ENCODE measurements at places on chromosomes 11 and 22.

DNA sequence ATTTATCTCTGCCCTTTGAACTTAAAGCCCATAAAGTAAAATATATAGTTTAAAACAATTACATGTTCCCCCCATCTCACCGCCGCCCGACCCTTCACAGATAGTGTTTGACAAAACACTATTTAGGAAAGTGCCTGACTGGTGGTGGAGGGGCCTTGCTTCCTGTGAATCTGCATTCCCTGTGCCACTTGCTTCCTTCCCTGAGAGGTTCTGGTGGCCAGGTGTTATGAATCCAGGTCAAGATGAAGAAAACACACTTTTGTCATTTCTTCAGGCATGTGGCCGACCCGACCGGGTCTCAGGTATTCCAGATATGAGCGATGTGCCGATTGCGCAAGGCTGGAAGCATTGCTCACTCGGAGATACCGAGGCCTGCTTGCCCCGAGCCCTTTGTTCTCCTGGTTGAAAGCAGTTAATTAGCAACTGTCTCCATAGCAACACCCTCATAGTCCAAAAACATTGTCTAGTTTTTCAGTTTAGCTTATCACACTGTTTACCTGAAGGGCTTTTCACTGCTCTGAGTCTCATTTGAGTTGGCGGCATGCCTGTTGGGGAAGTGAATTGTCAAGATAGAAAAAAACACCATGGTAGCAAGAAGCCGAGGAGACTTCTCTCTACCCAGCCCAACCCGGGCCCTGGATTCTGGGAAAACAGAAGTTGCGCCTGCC lies 128.3 kb downstream of the TEAD1 start:
- DNase-seq = peak; percentile 99

- no peak for DNase-seq
Observed at GRCh38 chr11:32184723-32185376, 94.0 kb downstream of the RCN1 start.

DNA sequence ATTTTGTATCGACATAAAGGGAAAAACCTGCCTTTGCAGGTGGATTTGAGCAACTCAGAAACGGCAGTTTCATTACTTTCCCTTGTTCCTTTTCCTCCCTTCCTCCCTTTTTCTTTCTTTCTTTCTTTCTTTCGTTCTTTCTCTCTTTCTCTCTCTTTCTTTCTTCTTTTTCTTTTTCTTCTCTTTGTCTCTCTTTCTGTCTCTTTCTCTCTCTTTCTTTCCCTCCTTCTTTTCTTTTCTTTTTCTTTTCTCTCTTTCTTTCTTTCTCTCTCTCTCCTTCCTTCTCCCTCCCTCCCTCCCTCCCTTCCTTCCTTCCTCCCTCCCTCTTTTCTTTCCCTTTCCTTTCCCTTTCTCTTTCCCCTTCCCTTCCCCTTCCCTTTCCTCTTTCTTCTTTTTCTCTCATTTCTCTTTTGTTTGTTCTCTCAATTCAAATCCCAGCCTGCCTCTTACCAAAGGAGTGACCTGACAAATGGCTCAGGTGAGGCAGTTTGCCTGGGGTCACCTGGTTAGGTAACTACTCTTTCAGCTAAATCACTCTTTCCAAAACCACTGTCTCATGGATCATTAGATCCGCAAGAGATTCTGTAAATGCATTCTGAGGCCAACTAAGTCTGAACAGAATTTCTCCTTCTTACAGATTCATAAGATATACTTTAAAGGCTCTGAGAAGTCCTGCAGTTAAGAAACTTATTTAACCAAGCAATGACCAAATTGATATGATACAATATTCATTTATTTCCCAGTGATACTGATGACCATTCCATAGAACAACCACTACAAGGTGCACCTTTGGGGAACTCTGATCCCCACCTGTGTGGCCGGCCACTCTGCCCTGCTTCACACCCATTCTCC lies 75.3 kb downstream of the MYO18B start:
- DNase-seq = no peak

DNA sequence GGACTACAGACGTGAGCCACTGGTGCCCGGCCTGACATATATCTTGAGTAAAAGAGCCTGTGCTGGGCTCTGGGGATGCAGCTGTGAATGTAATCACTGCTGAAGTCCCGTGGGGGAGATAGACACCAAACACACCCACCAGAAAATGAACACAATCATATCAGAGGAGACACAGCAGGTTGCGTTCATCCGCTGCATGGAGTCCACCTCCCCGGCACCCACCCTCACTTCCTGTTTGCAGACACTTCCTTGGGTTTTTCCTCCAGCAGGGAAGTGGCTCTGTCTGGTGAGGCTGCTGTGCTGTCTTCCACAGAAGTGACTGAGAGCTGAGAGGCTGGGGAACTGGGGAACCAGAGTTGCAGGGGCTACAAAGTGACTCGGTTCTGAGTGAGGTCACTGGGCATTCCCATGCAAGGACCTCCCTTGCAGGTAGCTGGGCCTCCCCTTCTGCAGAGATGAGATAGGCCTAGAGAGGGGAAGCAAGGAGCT lies 7.2 kb downstream of the MICALL1 start:
- DNase-seq = no peak

GRCh38 chr11:124863137-124863825 lies 2.0 kb upstream of the ROBO3 start:
- DNase-seq = peak; percentile 28

- peak; percentile 14 for DNase-seq
Observed at GRCh38 chr11:126039485-126040271, 23.0 kb downstream of the CDON start.

GRCh38 chr11:57345555-57346211 lies 7.5 kb downstream of the P2RX3 start:
- DNase-seq = peak; percentile 80

DNA sequence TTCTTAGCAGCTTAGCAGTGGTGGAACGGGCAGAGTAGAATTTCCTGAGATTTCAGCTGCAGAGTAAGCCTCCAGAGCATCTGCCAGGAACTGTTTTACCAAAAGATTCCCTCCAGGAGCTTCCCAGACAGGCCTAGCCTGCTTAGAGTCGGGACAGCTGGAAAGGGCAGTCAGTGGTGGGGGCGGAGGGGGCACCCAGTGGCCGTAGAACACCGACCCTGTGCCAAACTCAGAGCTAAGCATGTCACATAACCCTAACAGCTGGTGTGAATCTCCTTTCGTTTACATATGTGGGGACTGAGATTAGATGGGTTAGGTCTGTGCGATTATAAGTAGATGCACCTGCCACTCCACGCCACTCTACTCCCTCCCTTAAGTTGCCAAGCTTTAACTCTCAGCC lies 80.0 kb upstream of the CRTAM start:
- DNase-seq = no peak

- DNase-seq = no peak
Observed at GRCh38 chr11:46655631-46656030, 38.3 kb downstream of the ATG13 start.

DNA sequence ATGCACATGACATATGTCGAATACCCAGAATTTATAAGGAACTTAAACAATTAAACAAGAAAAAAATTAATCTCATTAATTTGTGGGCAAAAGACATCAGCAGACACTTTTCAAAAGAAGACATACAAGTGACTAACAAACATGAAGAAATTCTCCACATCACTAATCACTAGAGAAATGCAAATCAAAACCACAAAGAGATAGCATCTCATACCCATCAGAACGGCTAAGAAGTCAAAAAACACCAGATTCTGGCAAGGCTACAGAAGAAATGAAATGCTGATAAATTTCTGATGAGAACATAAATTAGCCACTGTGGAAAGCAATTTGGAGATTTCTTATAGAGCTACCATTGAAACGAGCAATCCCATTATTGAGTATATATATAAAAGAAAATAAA lies 210.6 kb upstream of the LUZP2 start:
- no peak for DNase-seq

- no peak for DNase-seq
Observed at GRCh38 chr11:30023074-30023473, 6.2 kb upstream of the KCNA4 start.

GRCh38 chr11:64458997-64459396 lies 100.0 kb downstream of the RPS6KA4 start:
- no peak for DNase-seq

- no peak for DNase-seq
Observed at GRCh38 chr11:114130629-114131277, 71.2 kb downstream of the ZBTB16 start.

GRCh38 chr11:33542921-33543320 lies 157.7 kb downstream of the C11orf91 start:
- peak; percentile 68 for DNase-seq

GRCh38 chr11:65429724-65430405 lies 7.3 kb downstream of the NEAT1 start:
- peak; percentile 73 for DNase-seq

DNA sequence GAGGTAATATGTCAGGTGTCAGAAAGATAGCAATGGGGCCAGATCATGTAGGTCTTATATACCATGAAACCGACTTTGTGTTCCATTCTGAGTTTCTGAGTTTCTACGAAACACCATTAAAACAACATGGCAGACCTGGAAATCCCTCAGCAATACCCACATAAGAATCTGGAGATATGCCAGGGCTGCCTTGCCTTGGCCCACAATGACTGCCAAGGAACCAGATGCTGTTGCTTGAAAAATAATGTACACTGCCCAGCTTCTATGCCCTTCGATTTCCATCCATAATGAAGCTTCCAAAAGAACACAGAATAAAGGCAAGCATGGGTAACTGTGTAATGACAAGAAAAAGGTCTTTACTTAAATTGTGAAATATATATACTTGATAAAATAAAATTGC lies 277.4 kb downstream of the SOX6 start:
- no peak for DNase-seq

DNA sequence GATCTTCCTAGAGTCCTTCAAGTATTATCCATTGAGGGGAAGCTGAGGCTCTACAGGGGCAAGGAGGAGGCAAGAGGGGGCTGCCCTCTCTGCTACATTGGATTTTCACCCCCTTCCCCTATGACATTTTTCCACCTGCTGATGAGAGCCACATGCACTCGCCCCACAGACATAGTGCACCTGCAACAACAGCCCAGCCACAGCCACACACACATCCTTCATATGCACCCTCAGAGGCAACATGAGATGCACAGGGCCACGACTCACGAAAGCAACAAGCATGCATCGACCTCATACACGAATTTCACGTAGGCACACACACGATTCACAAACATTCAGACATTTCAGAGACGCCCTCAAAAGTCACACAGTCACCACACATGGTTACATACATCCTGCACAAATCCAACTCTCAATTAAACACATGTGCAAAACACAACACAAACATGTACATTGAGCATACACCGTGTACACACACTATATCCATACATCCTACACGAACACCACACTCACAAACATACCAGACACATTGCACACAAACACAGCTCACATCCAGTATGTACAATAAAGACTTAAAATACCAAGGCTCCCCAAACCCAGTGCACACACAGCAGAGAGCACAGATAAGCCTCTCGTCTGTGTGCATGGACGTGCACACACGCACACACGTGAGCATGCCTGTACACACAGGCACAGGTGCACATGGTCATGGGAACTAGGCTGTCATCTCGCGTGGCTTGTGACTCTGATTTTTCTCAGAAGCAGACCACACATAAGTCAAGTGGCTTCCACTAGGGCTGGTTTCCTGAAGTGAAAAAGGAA lies 6.3 kb upstream of the LRRC32 start:
- no peak for DNase-seq

- peak; percentile 52 for DNase-seq
Observed at GRCh38 chr11:96393753-96394348, 4.0 kb downstream of the JRKL start.

- peak; percentile 55 for DNase-seq
Observed at GRCh38 chr11:119052163-119052814, 4.7 kb downstream of the HYOU1 start.

GRCh38 chr22:45240810-45241631 lies at the start of gene KIAA0930:
Gene KIAA0930, minus strand, starts transcription at chr22:45240894. Its CDS starts 191 bp downstream, at chr22:45240703.
- DNase-seq = peak; percentile 68

DNA sequence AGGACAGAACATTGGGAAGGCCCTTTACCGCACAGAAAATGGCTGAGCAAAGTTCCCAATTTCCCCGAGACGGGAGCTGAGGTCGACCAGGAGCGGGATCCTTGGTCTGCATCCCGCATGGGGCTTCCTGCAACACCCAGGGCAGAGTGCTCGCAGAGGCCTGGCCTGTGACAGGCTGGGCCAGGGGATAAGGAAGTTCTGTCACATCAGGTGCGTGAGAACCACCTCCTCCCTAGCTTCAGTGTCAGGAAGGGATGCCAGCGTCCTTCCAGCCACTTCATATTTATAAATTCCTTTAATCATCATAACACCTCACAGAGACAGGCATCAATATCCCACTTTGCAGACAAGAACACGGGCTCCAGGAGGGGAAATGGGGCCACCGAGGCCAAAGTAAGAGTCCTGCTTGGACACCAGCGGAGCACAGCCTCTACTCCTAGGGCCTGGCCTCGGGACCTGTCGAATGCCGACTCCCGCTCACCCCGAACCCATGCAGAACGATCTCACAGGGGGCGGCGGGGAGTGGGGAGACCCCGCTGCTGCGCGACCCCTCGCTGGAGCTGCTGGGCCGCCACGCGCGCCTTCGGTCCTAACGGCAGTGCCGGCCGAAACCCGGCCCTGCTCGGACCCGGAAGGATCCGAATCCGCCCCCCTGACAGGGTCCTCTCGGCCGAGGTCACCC lies 532 bp downstream of the BET1L start:
- no peak for DNase-seq

DNA sequence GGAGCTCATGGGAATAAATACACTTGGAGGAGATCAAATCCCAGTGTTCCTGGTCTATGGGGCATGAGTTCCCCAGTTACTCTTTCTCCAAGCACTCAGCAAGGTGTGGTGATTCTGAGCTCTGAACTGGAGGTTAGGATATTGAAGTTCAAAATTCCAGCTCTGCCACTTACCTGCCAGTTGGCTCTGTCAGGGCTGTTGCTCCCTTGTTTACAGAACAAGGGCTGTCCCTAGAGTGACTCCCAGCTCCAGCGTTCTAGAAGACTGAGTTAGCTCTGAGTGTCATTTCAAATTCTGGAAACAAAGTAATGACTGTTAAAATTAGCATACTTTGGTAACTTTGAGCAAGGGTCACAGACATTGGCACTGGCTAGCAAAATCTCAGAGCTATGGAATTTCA lies 69.7 kb upstream of the ZBED5 start:
- peak; percentile 19 for DNase-seq

DNA sequence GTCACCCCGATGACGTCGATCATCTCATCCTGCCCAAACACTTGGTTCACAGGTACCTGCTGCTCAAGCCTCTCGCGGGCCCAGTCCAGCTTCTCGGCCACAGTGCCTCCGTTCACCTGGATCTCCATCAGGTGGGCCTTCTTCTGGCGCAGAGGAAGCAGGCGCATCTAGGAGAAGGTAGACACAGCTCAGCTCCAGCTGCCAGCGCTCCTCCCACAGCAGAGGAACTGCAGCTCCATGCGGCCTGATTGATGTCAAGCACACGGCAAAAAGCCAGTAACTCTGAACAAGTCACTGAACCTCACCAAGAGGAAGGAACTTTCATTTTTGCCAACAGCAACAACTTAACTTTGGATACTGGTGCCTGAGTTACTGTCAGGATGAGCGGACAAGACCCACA lies 4.0 kb downstream of the RPL3 start:
- DNase-seq = no peak

DNA sequence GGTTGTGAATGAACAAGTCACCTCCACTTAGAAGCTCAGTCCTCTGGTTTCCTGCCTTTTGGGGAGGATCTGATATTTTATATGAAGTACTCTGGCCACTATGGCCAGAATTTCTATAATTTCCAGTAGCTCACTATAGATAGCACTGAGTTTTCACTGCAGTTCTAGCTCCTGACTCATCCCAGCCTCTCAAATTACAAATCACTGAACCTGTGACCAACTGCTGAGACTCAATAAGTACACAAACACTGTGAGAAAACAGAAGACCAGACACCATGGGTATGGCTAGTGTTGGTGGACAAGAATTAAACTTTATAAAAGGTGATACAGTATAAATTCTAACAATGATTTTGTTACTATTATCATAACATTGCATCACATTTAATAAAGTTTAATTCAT lies 47.1 kb upstream of the UCP3 start:
- peak; percentile 72 for DNase-seq

GRCh38 chr11:117793583-117793982 lies 3.4 kb downstream of the DSCAML1 start:
- DNase-seq = no peak

All from epithelial cell of esophagus (primary cell).